ENCODE measurements at places on chromosomes 11 and 22.

GRCh38 chr11:12024254-12024926 lies 16.0 kb upstream of the DKK3 start:
- DNase-seq: no peak

DNA sequence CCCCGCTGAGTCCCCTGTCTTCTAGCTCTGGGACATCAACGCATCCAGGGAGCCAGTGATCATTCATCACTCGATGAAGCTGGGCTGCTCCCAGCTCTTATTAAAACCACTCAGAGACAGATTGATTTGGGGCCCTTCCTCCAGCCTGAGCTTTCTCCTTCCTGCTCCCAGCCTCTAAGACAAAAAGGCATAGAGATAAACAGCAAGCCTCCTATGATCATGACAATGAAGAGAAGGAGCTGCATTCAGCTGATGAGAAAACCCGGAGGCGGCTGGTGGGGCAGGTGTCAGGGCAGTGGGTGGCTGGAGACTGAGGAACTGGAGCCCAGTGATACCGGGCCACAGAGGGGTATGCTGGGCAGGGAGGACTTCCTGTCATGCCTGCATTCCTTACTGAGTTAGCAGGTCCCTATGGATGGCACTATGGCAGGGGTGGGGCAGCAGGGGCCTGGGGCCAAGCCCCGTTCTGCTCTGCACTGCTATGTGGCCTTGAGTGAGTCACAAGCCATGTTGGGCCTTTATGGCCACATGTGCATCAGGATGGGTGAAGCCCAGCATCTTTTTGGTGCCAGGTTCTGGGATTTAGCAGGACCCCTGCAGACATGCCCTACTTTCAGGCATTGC lies 20.2 kb downstream of the PVALB start:
- no peak for DNase-seq

DNA sequence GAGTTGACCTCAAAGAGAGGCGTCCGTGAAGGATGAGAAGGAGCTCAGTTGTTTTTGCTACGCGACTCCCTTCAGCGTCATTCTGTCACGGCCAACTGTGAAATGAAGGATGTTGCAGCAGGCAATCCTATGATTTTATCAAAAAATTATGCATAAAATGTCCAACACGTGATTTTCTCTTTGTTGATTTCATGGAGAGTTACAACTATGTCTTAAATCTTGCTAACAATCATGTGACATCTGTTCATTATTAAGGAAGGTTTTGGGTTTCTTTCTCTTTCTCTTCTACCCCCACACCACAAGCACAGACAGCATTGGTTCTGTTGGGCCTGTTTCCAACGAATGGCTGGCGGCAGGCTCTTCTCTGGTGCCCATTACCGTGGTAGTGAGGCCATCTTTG lies 3.7 kb downstream of the KRTAP5-4 start:
- DNase-seq: no peak

GRCh38 chr11:107957109-107957588 lies 28.9 kb downstream of the RAB39A start:
- no peak for DNase-seq

DNA sequence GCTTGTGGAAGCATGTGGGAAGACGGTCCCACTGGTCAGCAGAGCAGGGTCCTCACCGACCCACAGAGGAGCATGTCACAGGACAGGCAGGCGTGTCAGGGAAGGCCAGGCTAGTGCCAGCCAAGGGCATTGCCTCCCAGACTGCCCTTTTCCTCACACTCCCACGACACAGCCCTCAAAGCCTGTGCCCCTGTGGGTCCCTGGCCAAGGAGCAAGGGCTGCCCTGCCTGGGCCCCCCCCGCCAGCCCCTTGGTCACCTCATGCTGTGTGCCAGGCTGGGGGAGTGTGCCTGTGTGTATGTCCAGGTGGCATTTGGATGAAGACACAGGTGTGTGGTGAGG lies 74.7 kb downstream of the MED15 start:
- DNase-seq: no peak

DNA sequence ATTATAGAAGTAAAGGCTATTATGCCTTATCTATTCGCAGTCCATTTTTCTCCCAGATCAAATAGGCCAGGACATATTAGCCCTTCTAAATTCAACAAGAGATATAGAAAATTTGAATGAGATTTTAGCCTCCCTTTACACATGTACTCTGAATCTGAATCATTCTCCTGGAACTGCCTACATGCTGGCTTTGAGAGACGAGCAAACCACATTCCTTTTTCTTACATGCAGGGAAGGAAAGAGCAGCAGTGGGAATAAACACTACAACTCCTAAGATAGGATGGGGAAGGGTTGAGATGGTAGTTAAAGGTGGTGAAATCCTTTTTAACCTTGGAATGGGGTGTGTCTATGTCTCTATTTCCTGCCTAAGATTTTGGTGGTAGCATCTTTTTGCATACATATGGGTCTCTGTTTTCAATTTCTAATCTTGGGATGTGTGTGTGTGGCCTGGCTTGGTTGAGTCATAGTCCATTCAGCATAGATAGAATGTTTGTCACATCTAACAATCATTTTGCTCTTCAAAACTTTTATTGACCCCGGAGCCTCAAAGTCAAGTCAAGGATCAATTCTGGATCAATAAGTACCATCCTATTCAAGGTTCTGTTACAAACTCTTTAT lies 11.1 kb upstream of the OOSP2 start:
- DNase-seq: no peak

DNA sequence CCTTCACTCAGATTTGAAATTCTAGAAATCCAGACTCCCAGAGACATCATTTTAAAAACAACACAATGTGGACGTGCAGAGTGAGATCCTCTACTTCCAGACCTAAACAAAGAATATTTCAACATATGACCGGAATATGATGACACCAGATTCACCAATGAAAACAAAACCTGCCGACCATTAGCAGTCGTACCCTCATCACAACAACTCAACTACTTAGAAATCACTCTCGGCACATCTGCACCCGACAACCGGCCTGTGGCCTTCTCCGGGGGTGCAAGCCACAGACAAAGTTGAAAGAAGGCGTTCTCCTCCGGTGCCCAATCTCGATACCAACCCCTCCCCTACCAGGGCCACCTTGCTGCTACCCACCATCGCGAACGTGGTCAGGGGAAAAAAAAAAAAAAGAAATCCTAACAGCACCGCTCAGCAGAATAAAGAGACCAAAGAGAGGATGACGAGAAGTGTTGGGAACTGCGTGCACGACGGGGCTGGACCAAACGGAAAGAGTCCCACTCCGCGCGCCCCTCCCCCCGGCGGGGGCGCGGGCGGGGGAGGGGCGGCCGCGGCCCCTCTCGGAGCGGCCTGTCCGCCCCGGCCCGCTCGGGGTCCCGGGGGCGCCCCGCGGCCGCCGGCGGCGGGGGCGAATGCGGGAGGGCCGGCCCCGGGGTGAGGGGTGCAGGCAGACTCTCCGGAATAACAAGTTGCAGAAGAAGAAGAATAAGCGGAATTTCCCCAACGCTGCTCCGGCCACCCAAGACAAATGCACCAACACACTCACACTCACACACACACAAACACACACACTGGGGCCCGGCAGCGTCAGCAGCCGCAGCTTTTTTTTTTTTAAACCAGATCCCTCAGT lies 1.7 kb downstream of the PHF21A start:
- DNase-seq: peak; percentile 35

DNA sequence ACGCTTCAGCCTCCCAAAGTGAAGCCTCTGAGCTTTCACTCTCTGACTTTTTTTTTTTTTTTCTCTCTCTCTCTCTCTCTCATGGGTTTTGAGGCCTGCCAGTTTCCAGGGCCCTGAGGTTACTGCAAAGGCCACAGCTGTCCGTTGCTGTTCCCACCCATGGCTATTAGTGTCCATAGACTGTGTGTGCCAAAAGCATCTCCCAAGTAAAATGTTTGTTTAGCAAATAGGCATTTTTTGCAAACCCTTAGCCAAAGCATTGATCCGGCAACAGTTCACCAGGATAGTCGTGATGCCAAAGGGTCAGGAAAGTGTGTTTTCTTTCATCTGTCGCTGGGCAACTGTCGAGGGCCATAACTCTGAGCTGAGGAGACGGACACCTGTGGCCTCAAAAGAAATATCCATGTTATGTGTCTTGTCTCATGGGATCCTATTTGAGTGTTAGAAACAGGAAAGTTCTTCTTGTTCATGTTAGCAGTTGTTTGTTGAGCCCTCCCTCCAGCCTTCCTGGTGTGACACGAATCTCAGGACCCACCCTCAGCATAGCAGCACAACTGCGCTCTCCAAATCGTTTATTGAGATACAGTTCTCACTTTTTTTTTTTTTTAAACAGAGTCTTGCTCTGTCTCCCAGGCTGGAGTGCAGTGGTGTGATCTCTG lies 18.4 kb downstream of the FADS2 start:
- DNase-seq: no peak

DNA sequence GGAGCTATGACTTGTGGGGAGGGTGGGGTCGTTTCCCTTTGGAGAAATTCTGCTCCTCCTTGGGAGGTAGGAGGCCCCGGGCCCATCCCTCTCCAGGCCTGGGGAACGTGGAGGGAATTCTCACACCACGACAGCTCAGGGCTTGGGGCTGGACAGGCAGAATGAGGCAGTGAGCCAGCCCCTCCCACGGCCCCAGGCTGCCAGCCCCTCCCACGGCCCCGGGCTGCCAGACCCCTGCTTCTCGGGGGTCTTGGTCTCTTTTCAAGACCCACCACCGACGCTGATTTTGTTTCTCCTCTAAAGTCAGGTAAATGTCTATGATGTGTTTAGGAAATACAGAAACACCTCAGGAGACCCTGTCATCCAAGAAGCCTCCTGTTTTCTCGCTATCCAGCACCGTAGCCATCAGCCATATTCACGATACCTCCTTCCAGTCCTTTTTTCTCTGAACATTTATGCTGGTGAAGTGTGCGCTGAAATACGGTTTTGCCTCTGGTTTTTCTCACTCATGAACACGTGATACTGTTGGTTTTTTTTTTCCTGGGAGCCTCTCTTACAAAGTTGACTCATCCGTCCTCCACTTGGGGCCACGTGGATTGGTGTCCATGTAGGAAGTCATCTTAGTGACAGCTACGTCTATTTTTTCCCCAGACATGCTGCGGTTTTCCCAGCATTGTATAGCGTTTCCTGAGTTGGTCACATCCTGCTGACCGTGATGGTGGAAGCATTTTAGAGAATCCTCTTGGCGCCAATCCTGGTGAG lies 1219.6 kb downstream of the BRD1 start:
- DNase-seq: no peak

DNA sequence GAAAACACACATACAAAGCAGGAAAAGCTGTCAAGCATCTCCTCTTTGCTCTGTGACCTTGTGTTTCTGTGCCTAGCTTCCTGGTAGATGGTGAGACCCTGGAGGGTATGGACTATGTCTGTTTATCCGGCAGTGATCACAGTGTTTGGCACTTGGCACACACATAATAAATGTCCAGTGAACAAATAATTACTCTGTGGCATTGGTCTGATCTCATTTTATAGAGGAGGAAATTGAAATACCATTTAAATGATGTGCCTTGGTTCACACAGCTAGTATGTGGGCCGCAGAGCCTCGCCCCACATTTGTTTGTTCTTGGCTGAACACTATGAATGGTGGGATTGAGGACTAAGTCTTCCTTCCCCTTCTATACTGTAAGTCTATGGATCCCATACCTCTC lies 104.7 kb upstream of the SPON1 start:
- DNase-seq: no peak

GRCh38 chr11:63635762-63636465 lies 21.7 kb upstream of the PLAAT3 start:
- peak; percentile 60 for DNase-seq

DNA sequence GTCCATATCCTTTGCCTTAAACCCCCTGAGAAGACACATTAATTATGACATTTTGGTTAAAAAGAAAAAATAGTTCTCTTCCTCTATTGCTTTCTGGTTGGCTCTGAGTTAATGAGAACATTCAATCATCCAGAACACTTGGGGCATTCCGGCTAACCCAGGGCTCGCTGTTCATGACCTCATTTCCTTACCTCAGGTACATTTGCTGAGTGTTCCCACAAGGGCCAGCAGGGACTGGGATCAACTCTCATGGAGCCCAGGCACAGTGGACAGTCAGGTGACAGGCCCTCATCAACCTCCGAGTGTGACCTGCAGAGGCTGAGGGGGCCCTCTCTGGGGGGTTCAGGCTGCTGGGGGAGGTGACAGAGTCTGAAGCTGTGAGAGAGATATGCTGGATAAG lies 98.9 kb downstream of the MYO18B start:
- no peak for DNase-seq

GRCh38 chr11:27203077-27203647 lies 159.9 kb downstream of the CCDC34 start:
- DNase-seq: no peak

GRCh38 chr11:28760676-28761390 lies 652.6 kb downstream of the METTL15 start:
- no peak for DNase-seq

DNA sequence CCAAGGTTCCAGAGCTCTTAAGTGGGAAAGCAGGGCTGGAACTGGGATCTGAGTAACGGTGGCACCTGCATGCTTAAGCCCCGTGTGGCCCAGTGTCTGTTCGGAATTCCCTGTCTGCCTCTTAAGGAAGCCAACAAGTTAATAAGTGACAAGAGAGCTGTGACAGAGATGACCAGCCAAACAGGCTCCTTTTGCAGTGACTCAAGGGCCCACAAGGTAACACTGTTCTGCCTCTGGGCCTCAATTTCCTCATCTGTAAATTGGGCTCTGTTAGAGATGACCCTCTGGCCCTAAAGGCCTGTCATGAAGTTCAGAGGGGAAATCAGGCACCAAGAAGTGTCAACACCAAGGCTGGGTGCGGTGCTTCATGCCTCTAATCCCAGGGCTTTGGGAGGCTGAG lies 18.6 kb downstream of the USH1C start:
- DNase-seq: no peak

GRCh38 chr11:118628432-118628831 lies 21.0 kb downstream of the PHLDB1 start:
- DNase-seq: no peak

- no peak for DNase-seq
Observed at GRCh38 chr22:41576877-41577276, 12.8 kb downstream of the PMM1 start.

GRCh38 chr22:47018010-47018910 lies 255.8 kb downstream of the TBC1D22A start:
- no peak for DNase-seq

GRCh38 chr11:19614370-19614940 lies 98.2 kb upstream of the NAV2 start:
- DNase-seq: no peak

GRCh38 chr11:131637469-131638175 lies 267.2 kb downstream of the NTM start:
- DNase-seq: no peak

DNA sequence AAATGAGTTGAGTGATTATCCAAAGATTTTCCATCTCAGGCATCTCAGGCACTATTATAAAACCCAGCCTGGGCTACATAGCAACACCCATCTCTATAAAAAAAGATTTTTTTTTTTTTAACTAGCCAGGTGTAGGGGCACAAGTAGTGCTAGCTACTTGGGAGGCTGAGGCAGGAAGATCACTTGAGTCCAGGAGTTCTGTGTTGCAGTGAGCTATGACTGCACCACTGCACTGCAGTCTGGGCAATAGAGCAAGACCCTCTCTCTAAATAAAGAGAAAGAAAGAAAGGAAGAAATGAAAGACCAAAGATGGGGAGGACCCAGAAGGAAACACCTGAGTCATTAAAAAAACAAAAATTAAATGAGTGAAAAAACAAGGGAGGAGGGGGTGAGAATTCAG lies 14.1 kb downstream of the RSF1 start:
- DNase-seq: no peak

GRCh38 chr11:130473056-130473794 lies 24.8 kb downstream of the ADAMTS15 start:
- no peak for DNase-seq

- no peak for DNase-seq
Observed at GRCh38 chr22:24419475-24419850, 7.9 kb upstream of the ADORA2A start.

- no peak for DNase-seq
Observed at GRCh38 chr22:44037519-44038375, 13.6 kb downstream of the PARVB start.

All from activated CD4-positive, alpha-beta T cell treated with anti-CD3 and anti-CD28 coated beads for 24 hours (primary cell).